ENCODE measurements at places on chromosomes 4 and X.

GRCh38 chr4:3517731-3518510, 14.3 kb downstream of the LRPAP1 start:
- no peak for DNase-seq

DNA sequence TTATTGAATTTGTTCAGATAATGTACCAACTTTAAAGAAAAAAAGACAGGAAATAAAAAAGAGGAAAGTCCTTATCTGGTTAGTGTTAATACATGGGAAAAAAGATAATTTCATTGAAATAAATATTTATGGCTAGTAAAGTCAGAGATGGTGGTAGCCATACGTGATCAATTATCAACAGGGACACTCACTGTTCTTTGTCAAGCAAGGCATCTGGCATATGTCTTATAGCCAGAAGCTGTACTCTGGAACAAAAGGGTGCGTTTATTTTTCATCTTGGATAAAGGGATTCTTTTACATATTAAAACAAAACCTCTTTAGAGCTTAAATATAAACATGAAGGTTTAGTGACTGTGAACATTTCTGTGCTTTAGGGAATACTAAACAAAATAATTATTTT, 26.7 kb downstream of the HDX start:
- DNase-seq: no peak

GRCh38 chrX:40736170-40736505, 796 bp upstream of the MED14 start:
- DNase-seq: no peak

DNA sequence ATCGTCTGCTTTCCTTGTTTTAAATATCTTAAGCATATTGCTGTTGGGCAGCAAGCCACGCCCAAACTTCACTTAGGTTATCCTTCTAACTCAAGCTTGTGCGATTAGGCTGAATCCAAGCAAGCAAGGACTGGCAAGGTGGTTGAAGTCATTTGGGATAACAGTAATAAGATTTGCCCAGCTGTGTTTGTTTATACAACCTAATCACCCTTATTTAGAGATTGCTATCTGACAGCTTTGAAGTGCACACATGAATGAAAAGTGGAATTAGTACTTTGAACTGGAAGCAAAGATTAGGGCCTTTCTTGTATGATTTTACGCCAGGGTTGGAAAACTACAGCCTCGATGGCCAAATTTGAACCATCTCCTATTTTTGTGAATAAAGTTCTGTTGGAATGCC, 182.1 kb downstream of the ASB9 start:
- no peak for DNase-seq

- DNase-seq: no peak
Measured at GRCh38 chrX:48573690-48574269, 504 bp upstream of the RBM3 start.

DNA sequence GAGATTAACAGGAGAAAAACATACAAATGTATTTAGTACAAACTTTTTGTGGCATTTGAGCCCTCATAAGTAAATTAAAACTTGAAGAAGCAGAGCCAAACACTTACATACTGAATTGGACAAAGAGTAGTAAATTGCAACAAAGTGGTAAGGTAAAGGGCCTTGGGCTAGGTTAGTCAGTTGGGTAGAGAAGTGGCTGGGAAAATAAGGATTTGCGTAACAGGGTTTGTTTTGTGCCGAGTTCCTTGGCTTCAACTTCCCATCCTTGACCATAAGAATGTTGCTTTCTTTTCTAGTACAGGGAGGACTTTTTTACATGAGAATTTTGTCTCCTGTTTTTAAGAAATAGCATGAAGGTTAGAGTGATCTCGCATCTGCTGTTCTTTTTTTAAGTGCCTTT, 33.3 kb upstream of the DSPP start:
- no peak for DNase-seq

Measured in stimulated activated CD8-positive, alpha-beta memory T cell treated with anti-CD3 and anti-CD28 coated beads, Interleukin-7, amount 100 ng/mL, for 24 hours (primary cell).